Activated CD4-positive, alpha-beta T cell treated with anti-CD3 and anti-CD28 coated beads for 24 hours (primary cell): ENCODE measurements at places on chromosomes 3 and 15.

DNA sequence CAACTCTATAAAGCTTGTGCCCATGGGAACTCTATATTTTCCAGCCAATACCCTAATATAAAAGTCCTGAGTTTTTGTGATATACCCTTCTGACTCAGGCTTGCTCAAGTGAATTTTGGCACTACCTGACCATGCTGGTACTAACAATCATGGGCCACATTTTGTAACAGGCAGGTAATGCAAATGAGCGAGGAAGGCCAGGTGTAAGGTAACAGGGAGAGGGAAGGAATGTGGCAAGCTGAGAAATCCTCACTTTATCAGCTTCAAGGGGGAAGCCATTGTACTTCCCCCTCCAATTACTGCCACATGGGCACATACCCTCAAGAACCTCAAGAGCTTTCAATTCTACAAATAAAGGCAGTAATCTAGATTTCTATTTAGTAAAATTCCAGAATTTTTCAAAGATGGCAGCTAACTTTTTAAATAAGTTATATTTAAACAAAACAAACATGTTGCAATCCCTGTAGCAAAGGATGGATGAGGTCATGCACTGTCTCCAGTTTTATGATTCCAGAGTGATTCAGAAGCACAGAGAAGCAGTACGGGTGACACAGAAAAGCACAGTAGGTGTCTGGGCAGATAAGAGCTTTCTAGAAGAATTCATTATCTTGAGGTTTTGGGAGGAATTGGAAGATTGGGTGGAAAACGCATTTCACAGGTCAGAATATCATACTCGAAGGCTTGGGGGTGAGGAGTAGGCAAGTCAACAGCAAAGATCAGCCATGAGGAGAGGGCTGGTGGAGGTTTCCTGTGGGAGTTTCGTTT is 87.6 kb downstream of the FOXP1 start:
- DNase-seq: no peak

DNA sequence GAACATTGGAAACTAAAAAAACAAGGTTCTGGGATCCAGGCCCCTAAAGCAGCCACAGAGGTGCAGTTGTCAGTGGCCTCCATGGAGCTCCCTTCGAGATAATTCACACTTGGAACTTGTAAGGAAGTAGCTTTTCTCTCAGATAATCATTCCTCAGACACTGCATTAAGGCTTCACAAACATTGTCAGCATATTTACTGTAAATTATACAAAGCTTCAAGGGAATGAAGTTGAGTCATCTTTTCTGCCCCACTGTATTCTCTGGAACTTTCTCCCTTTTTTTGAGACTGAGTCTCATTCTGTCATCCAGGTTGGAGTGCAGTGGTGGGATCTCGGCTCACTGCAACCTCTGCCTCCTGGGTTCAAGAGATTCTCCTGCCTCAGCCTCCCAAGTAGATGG is 7.1 kb downstream of the BLOC1S6 start:
- no peak for DNase-seq

DNA sequence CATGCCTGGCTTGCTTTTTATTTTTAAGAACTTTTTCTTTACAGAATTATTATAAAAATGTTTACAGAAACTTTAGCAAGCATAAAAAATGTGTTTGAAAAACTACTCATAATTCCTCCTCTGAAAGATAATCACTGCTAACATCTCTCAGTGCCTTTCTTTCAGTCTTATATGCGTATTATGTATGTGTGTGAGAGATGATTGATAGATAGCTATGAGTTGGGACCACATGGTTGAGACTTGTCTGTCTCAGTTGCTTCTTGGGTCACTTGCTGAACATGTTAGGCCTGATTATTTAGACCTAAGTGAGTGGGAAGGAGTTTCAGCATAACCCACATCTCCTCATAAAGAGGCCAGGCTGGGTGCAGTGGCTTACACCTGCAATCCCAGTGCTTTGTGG is 11.1 kb downstream of the MAP6D1 start:
- no peak for DNase-seq

DNA sequence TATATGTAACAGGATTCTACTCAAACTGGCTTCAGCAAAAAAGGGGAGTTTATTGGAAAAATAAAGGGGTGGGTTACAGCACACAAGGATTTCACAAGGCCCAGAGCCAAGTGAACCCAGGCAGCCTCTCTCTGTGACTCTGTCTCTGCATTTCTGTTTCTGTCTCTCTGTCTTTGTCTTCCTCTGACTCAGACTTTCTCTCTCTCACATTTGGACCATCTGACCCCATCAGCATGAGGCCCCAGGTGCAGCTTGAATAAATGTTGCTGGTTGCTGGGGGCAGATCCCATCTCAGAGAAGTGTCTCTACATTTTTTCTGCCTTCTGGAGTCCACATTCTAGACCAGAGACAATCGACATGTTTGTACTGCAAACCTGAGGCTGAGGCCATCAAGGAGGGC is 45.0 kb downstream of the RPLP1 start:
- DNase-seq: no peak

GRCh38 chr3:172002512-172003078 is 36.8 kb upstream of the FNDC3B start:
- no peak for DNase-seq

DNA sequence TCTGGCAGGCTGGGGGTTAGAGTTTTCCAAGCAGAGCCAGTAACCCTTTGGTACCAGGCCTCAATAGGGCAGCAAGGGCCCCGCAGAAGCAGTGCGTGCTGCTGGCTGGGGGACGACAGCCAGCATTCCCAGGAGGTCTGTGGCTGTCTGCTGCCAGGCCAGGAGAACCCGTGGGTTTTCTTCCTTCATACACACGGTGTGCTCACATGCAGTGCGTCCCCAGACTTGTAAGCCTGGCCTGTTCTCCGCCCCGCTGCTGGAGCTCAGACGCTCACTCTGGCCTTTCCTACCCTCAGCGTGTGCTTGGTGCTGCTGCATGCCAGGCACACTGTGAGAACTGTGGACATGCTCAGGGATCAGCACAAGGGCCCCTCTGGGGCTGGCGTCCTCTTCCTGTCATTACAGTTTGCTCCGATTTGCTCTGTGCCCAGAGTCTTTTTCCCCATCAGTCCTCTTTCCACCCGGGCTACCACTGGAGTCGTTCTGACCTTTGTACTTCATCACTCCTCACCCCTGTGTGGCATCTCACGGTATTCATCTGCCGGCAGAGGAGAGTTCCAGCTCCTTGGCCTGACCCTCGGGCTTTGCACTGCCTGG is 149.5 kb downstream of the DNAJB8 start:
- no peak for DNase-seq
